Skin of body (tissue), 3 donors: ENCODE measurements at places on chromosomes 12 and 14. TPM values are rescaled to one million over a fixed set of nuclear protein-coding genes. Genes with fewer than 3 reads are reported as not detected.

Gene SERPINA12
- total RNA-seq = 16.9 TPM

Gene CHST11
- total RNA-seq = 3.9 TPM

Gene TAS2R30
- 18.1 TPM for total RNA-seq

Gene COX8C
- total RNA-seq = not detected

Gene FGF23
- total RNA-seq = not detected

Gene NGB
- not detected for total RNA-seq

Gene GOLGA3
- total RNA-seq = 54.5 TPM

Gene FGD4
- total RNA-seq = 21.9 TPM

Gene MYH6
- total RNA-seq = 0.30 TPM

Gene KRT74
- total RNA-seq = 133 TPM

Gene TMEM132C
- 11.7 TPM for total RNA-seq

Gene GLT1D1
- 2.2 TPM for total RNA-seq

Gene WNT5B
- 22.7 TPM for total RNA-seq

Gene TSHR
- total RNA-seq = 2.9 TPM

Gene KCNA5
- total RNA-seq = 1.7 TPM

Gene LIN7A
- 5.9 TPM for total RNA-seq

Gene BDKRB1
- total RNA-seq = 0.20 TPM

Gene PLA2G1B
- not detected for total RNA-seq

Gene PTGER2
- total RNA-seq = 2.2 TPM

Gene COQ6
- total RNA-seq = 15.0 TPM

Gene NUAK1
- 24.5 TPM for total RNA-seq

Gene CYP46A1
- 2.0 TPM for total RNA-seq

Gene TDRD9
- total RNA-seq = 0.39 TPM

Gene HOXC4
- 3.6 TPM for total RNA-seq

Gene MYF6
- 9.8 TPM for total RNA-seq

Gene NKX2-1
- total RNA-seq = not detected

Gene RPL10L
- total RNA-seq = not detected

Gene SETD1B
- total RNA-seq = 5.3 TPM

Gene UBE3B
- total RNA-seq = 28.2 TPM

Gene RNASE7
- 0.79 TPM for total RNA-seq
